Activated naive CD8-positive, alpha-beta T cell treated with anti-CD3 and anti-CD28 coated beads for 36 hours (primary cell): ENCODE measurements at places on chromosomes 7 and 10. TPM values are rescaled to one million over a fixed set of nuclear protein-coding genes. Genes with fewer than 3 reads are reported as not detected.

DNA sequence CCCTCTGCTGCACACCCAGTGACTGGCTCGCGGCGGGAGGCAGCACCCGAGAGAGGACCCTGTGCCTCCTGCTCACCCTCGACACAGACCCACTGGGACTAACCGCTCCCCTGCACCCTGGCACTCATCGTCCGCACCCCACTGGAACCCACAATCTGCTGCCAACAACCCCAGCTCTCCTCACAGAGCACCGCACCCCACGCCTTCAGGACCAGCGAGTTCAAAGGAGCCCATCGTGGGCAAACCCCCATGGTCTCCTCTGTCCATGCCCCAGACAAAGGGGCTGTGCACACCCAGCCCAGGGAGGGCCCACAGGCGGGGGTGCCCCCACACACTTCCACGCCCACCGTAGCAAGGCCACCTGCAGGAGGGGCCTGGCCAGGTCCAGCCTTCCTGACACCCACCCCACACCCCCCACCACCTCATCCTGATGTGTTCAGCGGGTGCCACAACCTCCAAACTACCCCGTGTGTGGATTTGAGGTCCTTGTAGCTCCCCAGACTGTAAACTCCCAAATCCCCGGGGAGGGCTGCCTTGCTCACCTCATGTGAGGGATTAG is 14.0 kb downstream of the RASGEF1A start:
- H3K4me1 ChIP-seq, result peaks cover 3% of the 10 kb centered on the region
- H3K27ac ChIP-seq, result no peak overlapping the region
- H3K27me3 ChIP-seq, result no peaks in the 10 kb centered on the region
- no peaks in the 10 kb centered on the region for H3K36me3 ChIP-seq
- no peak overlapping the region for H3K4me3 ChIP-seq

DNA sequence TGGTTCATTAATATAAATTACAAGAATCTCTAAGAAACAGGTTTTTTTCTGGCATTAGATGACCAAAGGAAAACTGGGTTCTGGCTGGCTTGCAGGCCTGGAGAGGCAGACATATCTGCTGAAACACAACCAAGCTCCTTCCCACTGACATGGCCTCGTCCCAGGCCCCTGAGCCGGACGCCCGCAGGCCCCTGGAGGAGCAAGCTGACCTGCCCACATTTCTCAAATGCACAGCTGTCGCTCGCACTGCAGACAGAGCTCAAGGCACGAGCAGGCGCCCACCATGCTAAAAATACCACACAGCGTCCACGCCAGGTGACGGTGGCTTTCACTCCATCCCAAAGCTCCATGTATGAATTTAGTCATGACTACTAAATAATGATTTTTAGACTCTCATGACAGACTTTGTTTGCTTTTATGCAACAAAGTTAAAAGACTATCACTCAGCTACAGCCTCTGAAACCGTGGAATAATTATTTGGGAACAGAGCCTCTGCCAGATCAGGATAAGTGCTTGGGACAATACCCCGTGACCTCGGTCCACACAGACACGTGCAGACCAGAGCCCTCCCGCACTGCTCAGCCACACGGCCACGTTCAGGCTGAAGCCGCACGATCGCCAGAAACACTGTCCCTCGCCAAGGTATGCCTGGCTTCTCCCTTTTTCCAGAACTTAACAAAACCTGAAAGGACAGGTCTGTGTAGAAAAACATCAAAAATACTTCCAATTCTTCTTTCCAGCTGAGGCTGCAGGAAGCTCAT is 71.1 kb downstream of the DIP2C start:
- no peak overlapping the region for H3K27ac ChIP-seq
- H3K4me1 ChIP-seq, result peaks cover 4% of the 10 kb centered on the region
- no peaks in the 10 kb centered on the region for H3K36me3 ChIP-seq

UNCX gene
- not detected for total RNA-seq

DNA sequence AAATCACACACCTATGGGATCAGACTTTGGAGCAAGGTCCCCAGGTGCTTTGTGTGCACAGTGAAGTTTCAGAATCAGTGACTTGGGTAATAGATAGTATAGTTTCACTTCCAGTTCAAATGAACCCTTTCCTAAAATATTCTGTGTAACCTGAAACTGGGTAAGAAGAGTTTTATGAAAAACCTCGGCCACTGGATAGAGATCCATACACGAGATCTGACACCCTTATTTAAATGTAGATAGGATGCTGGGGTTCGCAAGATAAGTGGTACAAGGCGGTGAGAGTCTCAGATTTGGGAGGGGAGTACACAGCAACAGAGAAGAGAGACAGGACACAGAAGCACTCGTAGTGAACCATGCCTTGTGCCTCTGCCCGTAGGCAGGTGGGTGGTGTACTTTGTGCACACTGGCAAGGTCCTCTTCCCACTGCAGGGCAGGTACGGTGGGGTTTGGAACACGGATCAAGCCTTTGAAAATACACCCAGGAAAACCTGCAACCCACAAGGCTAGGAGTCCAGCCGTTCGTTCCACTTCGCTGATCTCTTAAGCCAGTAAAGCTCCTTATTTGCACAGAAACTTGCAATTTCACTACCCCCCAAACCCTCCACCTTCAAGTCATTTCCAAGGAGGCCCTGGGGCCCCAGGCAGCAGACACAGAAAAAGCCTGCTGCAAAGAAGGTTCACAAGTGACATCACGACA is 162.8 kb downstream of the USP6NL start:
- H3K36me3 ChIP-seq, result no peaks in the 10 kb centered on the region
- no peak for DNase-seq
- no peak overlapping the region for H3K27ac ChIP-seq
- H3K27me3 ChIP-seq, result no peaks in the 10 kb centered on the region
- no peaks in the 10 kb centered on the region for H3K4me1 ChIP-seq

GRCh38 chr10:6530211-6530840 is 49.8 kb downstream of the PRKCQ start:
- DNase-seq, result peak; percentile 68
- H3K27ac ChIP-seq, result peak overlapping the region; percentile 97
- H3K27me3 ChIP-seq, result no peaks in the 10 kb centered on the region
- peak overlapping the region; percentile 87 for H3K4me3 ChIP-seq

- H3K27me3 ChIP-seq, result peaks cover 7% of the 10 kb centered on the region
- H3K27ac ChIP-seq, result no peak overlapping the region
- peak; percentile 22 for DNase-seq
- peaks cover 15% of the 10 kb centered on the region for H3K4me1 ChIP-seq
- H3K36me3 ChIP-seq, result no peaks in the 10 kb centered on the region
- no peak overlapping the region for H3K4me3 ChIP-seq
Observed at GRCh38 chr7:26664735-26665416, 199.5 kb downstream of the SKAP2 start.
